ENCODE measurements at places on chromosomes 5 and 9.

DNA sequence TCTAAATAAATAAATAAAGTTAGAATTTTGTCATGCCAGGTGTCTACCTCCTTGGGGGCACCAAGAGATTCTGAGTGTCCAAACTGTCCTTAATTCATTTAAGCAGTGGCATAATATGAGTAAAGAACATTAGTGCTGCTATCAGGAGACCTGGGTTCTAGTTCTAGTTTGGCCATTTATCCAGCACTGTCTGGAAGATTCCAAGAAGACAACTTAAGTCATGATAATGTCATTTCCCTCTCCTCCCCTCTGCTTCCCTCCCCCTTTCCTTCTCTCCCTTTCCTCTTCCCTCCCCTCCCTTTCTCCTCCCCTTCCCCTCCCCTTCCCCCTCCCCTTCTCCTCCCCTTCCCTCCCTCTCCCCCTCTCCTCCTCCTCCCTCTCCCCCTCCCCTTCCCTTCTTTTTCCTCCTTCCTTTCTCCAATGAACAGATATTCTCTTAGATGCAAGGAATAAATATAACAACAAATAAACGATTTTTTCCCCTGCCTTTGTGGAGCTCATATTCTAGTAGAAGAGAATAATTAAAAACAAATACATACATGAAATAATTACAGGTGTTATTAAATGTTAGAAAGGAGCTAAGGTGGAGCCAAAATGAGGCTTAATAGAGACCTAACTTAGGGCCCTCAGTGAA is 90.8 kb downstream of the NMUR2 start:
- no peak for DNase-seq

GRCh38 chr5:136006164-136006563 is 22.6 kb upstream of the TGFBI start:
- DNase-seq = no peak

- no peak for DNase-seq
Observed at GRCh38 chr5:10699987-10700386, 61.0 kb downstream of the DAP start.

DNA sequence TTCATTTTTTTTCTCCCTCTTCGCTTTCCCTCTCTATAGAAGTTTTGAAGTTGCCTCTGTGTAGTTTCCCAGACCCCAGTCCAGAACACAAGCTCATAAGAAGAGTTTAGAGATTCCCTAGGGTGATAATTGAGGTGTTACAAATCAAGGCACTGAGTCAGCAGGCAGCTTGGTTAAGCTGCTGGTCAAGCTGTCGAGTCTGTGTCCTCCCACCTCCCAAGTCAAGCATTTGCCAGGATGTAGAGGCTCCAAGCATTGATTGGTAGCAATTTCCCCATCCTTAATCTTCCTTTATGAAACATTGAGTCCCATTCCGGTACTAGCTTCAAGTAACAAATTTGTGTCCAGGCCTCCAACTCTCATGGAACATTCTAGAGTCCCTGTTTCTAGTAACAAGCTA is 47.5 kb upstream of the SLC1A1 start:
- DNase-seq = no peak

DNA sequence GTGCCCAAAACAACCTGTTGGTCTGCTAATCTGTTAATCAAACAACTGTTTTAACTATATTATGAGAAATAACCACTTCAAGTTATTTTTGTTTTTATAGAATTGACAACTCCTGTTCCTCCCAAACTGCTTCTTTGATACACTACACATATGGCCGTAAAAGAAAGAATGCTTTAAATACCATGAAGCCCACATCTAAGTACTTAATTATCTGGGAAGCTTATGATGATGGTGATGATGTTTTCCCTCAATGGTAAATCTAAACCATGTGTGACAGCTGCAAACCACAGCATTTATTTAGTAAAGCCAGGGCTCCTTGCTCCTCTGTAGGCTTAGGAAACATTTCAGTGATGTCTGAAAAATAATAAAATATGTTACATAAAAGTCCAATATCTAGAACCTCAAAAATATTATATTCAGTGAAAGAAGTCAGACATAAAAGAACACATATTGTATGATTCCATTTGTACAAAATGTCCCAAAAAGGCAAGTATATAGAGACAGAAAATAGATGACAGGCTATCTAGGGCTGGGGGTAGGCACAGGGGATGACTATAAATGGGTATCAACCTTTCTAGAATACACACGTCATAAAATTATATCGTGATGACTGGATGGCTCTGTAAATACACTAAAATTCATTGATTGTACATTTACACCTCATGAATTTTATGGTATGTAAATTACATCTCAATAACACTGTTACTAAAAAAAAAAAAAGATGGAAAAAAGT is 154.1 kb downstream of the EFNA5 start:
- DNase-seq = no peak

- DNase-seq = no peak
Observed at GRCh38 chr5:92963800-92964199, 617.2 kb downstream of the NR2F1-AS1 start.

DNA sequence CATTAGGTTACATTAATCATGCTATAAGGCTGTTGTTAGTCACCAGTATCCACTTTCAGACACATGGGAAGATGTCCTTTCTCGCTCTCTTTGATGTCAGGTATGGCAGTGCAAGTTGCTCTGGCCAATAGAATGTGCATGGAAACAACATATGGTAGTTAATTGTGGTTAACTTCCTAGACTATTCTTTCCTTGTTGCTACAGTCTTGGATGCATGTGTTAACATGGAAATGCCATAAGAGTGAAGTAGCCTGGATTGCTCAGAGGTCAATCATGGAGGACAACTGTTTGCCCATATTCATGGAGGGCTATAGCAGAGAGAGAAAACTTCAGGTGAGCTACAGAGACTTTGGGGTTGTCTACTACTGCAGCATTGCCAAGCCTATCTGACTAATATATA is 245.8 kb upstream of the GAS1 start:
- no peak for DNase-seq

DNA sequence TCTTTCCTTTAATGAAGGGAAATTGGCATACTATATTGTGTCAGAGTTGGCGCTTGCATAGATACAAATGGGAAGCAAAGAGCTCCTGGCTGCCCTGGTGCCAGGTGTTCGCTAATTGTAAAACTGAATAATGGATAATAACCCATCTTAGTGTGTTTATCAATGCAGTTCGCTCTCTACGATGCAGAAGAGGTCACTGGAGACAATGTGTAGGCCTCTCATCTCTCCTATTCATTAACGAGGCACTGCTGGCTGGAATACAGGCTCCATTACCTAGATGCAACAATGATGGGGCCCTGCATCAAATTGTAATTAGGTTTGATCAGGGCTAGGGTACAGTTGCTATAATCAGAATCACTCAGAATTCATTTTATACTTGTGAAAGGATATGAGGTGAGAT is 171.0 kb downstream of the RMI1 start:
- DNase-seq = no peak

GRCh38 chr9:99181621-99182020 is 40.1 kb downstream of the ALG2 start:
- no peak for DNase-seq

DNA sequence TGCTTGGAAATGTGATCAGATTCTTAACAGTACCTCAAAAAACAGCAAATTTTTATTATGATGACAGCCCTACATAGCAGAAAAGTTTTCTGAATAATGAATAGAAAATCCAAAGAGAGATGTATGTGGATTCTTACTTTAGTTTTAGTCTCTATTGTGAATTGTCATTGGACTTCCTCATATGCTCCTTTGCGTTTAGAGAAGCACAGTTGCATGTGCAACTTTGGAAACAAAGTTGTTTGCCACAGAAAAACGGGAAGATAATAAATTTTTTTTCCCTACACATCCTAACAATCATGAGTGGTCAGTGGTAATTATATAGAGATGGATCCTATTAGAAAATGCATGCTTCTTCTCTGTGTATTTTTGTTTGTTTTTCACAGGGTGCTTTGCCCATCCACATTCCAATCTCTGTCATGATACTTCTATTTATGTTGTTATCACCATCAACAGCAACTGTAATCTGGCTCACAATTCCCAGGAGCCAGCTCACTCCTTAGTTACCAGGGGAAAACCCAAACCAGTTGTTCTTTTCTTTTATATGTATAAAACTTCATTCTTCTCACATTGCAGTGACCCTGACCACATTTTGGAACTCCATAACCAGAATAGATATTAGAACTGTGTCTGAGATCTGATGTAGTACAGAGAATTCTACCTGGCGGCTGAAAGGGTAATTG is 118.7 kb downstream of the NDUFS4 start:
- no peak for DNase-seq

DNA sequence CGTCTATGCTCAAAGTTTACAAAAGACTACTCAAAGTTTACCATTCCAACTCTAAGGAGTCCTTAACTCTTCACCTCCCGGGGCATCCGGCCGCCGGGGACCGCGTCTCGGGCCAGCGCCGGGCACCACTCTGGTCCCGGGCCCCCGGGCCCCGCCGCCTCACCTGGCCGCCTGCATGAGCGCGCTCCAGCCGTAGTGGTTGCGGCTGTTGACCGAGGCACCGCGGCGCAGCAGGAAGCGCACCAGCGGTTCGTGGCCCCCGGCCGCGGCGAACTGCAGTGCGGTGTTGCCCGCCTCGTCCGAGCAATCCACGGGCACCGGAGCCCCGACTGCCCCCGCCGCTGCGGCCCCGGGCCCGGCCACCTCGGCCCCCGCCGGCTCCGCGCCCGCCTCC is 388 bp downstream of the ANKS6 start:
- DNase-seq = no peak

DNA sequence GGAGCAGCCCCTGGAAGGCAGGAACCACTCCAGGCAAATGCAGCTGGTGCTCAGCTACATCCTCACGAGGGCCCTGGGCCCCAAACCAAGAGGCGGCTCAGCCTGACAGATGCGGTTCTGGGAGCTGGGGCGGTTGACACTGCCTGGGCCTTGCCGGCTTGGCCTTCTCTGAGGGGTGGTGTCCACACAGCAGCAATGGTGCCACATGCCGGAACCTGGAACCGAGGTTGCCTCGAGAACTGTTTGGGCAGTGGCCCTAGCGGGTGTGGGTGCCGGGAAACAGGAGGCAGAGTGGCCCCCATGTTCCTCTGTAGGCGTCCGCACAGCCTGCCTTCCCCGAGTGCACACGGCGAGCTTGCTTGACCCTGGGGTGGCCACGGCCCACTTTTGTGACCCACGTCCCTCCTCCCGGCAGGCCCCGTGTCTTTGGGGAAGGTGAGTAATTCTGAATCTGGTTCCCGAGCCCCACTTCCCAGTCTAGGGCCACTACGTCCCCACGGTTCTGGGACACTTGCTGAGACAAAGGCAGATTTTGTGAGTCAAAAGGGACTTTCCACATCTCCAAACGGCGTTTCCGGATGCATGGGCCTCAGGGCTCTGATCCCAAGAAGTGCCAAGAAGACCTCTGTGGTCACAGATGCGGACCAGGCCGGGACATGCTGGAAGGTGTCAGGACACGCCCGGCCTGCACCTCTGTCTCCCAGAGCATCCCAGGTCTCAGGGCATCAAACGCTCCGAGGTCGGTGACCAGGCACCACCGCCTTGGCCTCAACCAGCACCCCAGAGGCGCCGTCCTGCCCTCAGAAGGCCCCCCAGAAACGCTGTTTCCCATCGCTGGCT is 27.7 kb upstream of the SLC12A7 start:
- DNase-seq = no peak

GRCh38 chr9:109074236-109074889 is 45.4 kb downstream of the TMEM245 start:
- no peak for DNase-seq

GRCh38 chr5:36365896-36366295 is 64.2 kb upstream of the RANBP3L start:
- DNase-seq = no peak

GRCh38 chr5:101720033-101720432 is 576.1 kb downstream of the SLCO4C1 start:
- no peak for DNase-seq

- no peak for DNase-seq
Observed at GRCh38 chr9:127676638-127677037, 30.1 kb upstream of the CFAP157 start.

DNA sequence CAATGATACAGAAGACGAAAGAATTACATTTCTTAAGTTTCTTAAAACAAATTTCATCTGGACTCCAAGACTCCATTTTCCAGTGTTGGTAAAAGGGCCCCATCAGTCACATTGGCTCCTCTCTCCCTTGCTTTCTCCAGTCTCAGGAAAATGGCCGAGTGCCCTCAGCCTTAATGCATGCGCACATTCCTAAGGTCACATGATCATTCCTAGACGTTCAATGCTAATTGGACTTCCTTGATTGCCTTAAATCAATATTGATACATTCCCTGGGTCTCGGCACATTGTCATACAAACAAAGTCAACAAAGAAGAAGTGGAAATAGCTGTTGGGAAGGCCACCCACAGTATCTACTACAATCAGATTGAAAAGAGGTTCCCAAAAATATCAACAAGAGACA is 413.6 kb upstream of the GRAMD2B start:
- DNase-seq = no peak

- no peak for DNase-seq
Observed at GRCh38 chr5:36606428-36607113, at the start of gene SLC1A3. TSS of gene SLC1A3 (plus strand) at chr5:36606606. CDS start at chr5:36608424, 1,818 bp downstream.

GRCh38 chr9:130268521-130269211 is 3.1 kb downstream of the HMCN2 start:
- DNase-seq = no peak

DNA sequence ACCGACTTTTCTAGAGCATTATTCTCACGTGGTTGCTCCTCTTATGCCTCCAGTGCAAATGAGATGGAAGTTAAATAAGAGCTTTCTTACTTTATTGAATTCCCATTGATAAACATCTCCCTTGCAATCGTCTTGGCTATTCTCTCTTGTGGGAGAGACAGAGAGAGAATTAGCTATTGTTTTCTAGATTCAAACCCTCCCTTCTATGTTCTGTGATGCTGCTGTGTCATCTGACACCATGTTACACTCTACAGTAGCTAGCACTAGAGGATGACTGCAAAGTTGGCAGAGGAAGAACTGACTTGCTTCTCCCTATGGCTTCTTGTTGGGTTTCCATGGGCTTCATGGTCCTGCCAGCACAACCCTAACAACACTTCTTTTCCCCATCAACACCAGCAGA is 134.6 kb upstream of the RANBP3L start:
- DNase-seq = no peak

DNA sequence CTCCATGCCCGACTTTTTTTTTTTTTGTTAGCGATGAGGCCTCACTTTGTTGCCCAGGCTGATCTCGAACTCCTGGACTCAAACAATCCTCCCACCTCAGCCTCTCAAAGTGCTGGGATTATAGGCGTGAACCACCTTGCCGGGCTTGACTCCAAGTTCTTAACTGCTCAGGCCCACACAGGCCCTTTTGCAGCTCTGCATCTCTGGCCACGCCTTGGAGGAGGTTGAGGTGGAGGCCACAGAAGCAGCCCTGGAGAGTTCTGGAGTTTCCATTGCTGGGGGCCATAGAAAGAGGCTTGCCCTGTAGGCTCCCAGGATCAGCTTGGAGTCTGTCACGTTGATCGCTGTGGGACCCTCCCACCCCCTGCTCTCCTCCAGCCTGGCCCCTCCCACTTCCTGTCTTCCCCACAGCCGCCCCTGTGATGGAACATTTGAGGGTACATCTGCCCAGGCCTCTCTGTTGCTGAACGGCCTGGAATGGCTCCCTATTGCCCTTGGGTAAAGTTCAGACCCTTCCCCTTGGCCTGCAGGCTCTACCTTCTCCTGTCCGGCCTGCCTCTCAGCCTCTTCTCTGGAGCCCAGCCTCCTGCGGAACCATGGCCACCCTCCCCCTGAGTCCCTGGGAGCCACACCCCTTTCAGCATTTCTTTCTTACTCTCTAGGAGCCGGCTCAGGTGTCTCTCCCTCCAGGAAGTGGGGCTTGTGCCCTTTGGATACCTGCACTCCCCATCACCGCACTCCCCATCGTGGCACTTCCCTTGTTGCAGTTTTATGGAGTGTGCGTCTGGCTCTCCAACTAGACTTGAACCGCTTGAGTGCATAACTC is 30.4 kb upstream of the IER5L start:
- no peak for DNase-seq

GRCh38 chr9:69292078-69292477 is 32.9 kb upstream of the ENTREP1 start:
- no peak for DNase-seq

Data from NCI-H345 (cell line).